IPS DF 6.9 (cell line): ENCODE measurements at places on chromosomes 4 and X.

- no peak for DNase-seq
These were observed 14.6 kb downstream of the USP11 start for GRCh38 chrX:47247206-47247998.

- DNase-seq: no peak
These were observed 475.9 kb downstream of the PDHA2 start for GRCh38 chr4:96315815-96316214.

GRCh38 chrX:147174591-147174990 lies 360.0 kb upstream of the CXorf51A start:
- DNase-seq: no peak

GRCh38 chr4:30208731-30209435 lies 511.3 kb upstream of the PCDH7 start:
- DNase-seq: no peak

DNA sequence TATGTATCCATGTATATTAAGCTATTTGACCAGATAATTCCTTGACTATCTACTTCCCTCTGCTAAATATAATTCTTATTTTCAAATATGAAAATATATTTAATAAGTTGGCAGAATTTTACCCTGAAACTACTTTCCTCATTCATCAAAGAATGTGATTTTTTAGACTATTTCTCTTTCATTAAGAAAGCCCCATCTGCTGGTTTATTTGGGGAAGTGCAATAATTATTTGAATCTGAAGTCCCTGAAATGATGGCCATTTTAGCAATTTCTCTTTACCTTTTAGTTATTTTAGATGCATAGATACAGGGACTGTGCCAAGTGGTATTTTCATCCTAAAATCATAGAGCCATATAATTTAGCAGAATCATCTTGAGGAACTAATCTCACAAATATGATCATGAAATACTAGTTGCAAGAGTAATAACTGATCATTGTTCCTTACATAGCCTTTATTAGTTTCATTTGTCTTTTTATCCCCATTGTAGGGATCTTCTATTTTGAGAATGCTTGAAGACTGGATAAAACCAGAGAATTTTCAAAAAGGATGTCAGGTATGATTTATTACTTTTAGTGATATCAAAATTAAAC lies 39.0 kb downstream of the ENPEP start:
- DNase-seq: no peak

DNA sequence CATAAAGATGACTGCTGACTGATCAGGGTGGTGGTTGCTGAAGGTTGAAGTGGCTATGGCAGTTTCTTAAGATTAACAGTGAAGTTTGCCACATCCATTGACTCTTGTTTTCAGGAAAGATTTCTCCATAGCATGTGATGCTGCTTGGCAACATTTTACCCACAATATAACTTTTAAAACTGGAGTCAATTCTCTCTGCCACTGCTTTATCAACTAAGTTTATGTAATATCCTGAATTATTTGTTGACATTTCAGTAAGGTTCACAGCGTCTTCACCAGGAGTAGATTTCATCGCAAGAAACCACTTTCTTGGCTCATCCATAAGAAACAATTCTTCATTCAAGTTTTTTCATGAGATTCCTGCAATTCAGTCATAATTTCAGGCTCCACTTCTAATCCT lies 166.5 kb upstream of the SPRY1 start:
- DNase-seq: no peak

- DNase-seq: no peak
These were observed 600.0 kb downstream of the BCOR start for GRCh38 chrX:39497702-39498265.

- DNase-seq: no peak
These were observed 8.7 kb upstream of the PPP3CA start for GRCh38 chr4:101355767-101356702.

DNA sequence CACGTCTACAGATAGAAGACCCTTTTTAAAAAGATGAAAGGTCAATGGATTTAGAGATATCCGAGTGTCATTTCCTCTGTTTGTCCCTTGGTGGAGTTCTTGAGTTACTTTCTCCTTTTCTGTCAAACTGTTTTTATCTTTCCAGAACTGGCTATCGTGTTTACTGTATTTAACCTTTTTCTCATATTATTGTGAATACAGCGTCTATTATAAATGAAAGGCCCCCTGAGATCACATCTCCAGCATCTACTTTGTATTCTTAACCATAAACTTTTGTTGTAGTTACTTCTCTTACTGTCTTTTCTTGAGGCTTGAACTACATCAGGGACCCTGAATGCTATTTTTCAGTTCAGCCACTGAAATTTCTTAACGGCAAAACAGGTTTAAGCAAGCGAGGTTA lies 4.0 kb upstream of the PCDH7 start:
- no peak for DNase-seq

- DNase-seq: no peak
These were observed 5.4 kb upstream of the PHEX start for GRCh38 chrX:22026731-22027130.

- DNase-seq: no peak
These were observed 5.7 kb upstream of the TMEM156 start for GRCh38 chr4:39037941-39038340.
